ENCODE measurements at places on chromosomes 1 and 21.

DNA sequence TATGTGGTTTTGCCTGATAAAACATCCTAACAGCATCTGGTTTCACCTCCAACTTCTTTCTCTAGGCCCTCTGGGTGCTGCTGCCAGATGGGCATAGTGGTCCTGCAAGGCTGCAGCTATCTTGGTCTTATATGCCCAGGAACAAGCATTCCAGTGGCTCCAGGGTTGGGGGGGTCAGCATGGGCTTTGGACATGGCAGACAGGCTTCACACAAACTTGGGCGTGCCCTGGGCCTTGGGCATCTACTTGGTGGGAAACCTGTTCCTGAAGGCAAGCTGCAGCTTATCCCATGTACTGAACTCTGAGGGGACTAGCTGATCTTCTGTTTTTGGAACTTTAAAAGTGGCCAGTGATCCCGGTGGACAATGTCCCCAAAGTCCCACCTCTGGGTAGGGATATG is 54.9 kb upstream of the ZNF678 start:
- DNase-seq: no peak

DNA sequence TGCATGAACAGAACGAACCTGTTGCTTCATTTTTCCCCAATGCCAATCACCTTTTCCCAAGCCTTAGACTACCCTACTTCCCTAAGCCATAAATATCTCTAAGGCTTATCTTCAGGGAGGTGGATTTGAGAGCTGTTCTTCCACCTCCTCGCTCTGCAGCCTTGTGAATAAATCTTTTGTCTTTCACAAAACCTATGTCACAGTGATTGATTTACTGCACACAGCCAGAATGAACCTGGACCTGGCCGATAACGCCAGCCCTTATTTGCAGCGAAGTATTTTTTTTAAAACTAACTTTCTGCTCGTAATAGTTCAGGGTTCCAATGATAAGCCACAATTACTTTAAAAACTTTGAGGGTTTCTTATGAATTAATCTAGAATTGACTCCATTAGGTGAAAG is 632.6 kb downstream of the PTPRU start:
- no peak for DNase-seq

- DNase-seq: no peak
These were observed 64.8 kb downstream of the HIVEP3 start for GRCh38 chr1:41853907-41854306.

DNA sequence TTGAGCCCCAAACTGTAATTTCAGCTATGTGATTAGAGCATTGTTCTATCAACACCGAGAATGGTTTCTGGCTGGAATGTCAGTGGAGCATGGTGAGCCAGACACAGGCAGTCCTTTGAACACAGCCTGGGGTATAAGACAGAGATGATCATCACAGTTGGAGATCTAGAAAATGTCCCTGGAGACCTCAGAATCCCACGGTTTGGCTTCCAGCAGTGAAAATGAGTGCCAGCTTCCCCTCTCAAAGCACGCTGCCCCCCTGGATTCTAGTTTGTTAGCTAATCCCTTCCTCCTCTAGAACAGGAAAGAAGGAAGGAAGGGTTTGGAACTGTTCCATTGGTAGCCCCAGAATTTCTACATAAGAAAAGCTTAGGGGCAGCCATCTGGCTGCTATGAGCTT is 59.9 kb upstream of the JAK1 start:
- no peak for DNase-seq
